ENCODE measurements at places on chromosomes 2 and 18.
A peak's percentile ranks its signal among the peaks of the same experiment; 100 is the strongest.

DNA sequence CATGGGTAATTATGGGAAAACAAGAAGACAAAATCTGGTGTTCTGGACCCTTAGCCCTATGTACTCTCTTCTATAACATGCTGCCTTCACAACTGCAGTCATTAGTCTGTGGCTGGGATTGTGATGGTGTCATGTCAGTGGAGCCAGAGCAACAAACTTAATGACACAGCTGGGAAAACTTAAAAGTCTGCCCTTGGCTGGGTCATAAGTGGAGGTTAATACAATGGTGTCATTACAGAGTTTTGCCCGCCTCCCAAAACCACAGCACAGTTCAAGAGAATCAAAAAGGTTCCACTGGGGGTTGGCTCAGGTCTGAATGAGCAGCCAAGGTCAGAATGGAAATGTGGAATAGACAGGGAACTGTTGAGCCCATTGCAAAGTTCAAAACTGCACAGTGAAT lies 455.7 kb upstream of the PIK3C3 start:
- no peak for DNase-seq

DNA sequence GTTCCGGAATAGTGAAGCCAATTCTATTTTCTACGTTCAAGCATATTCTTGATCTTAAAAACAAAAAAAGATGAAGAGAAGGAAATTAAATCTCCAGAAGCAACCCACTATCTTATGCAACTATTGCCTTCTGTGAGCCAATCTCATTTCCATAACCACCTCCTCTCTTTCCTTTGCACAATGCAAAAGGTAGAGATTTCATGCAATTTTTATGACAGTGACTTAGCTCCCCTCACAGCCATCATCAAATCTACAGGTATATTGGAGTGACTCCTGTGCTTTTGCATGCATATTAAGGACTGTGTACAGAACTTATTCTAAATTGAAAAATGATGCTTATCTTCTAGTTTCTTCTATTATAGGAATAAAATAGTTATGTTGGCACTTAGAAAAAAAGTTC lies 191.8 kb downstream of the DCC start:
- DNase-seq: no peak

GRCh38 chr2:47307066-47307465 lies 95.9 kb upstream of the MSH2 start:
- DNase-seq: no peak

- no peak for DNase-seq
Measured at GRCh38 chr2:229419158-229419557, 148.1 kb upstream of the PID1 start.

DNA sequence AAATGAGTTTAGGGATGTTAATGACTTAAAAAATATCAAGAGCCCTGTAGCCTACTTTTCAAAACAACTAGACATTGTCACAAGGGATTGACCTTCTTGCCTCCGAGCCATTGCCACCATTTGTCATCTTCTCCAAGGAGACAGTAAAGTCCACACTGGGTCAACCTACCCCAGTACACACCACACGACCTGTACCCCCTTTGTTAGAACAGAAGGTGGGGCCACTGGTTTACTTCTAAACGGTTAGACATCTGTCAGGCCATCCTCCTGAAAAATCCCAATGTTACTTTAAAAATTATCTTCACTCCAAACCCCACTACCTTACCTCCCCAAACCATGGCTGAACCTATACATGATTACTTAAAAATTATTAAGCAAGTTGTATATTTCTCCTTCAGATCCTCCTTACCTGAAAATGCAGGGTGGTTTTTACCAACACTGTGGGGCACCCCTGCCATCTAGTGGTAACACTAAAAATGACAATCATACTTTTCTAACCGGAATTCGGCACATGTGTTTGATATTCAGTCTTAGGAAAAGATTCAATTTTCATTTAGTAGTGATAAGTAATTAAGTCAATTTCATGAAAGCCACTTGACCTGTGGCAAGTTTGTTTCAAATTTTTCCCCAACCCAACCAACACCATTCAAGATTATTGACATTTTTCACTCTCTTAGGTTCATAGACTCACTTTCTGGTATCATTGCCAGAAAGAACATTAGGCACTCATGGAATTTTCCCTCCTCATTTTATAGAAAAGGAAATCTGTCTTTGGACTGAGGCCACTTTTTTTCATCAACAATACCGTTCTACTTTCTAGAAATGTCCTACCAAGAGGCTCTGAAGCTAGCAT lies 265.3 kb upstream of the PKDCC start:
- DNase-seq: peak; percentile 36
